ENCODE measurements at places on chromosomes 5 and 9.

GRCh38 chr9:109624896-109625295 is 126.8 kb upstream of the PTPN3 start:
- no peak overlapping the region for H3K4me3 ChIP-seq
- no peaks in the 10 kb centered on the region for H3K36me3 ChIP-seq
- no peaks in the 10 kb centered on the region for H3K4me1 ChIP-seq
- no peak for DNase-seq

- H3K4me1 ChIP-seq = no peaks in the 10 kb centered on the region
- no peaks in the 10 kb centered on the region for H3K36me3 ChIP-seq
- H3K4me3 ChIP-seq = no peak overlapping the region
- no peak for DNase-seq
These were observed 10.1 kb downstream of the SH3GL2 start for GRCh38 chr9:17588941-17589340.

DNA sequence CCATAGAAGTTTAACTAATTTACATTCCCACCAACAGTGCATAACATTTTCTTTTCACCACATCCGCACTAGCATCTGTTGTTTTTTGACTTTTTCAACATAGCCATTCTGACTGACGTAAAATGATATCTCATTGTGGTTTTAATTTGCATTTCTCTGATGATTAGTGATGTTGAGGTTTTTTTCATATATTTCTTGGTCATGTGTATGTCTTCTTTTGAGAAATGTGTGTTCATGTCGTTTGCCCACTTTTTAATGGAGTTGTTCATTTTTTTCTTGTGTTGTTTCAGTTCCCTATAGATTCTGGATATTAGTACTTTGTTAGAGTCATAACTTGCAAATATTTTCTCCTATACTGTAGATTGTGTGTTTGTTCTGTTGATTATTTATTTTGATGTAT is 163.4 kb downstream of the FER start:
- H3K27ac ChIP-seq = no peak overlapping the region
- H3K4me1 ChIP-seq = no peaks in the 10 kb centered on the region
- H3K4me3 ChIP-seq = no peak overlapping the region

- no peak overlapping the region for H3K27ac ChIP-seq
- no peaks in the 10 kb centered on the region for H3K4me1 ChIP-seq
- no peak overlapping the region for H3K4me3 ChIP-seq
- H3K36me3 ChIP-seq = no peaks in the 10 kb centered on the region
- DNase-seq = no peak
These were observed 478.6 kb downstream of the CCDC171 start for GRCh38 chr9:16031486-16031885.

DNA sequence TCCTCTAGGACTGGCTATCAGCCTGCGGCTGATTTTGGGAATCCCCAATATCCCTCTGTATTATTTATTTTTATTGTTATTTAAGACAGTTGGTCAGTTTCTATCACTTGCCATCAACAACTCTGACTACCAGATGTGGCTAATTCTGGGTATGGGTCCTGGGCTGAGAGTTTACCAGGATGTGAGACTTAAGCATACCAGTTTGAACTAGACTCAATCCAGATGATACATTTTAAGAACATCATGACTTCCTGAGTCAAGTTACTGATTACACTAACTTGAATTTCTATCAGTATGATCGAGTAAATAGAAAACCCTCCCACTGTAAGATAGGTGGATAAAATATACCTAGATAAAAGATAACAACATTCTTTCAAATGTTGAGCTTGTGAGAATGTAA is 634.0 kb downstream of the MAT2B start:
- H3K36me3 ChIP-seq = no peaks in the 10 kb centered on the region
- no peaks in the 10 kb centered on the region for H3K27me3 ChIP-seq
- H3K27ac ChIP-seq = no peak overlapping the region
- no peaks in the 10 kb centered on the region for H3K4me1 ChIP-seq
- no peak overlapping the region for H3K4me3 ChIP-seq
- DNase-seq = no peak

- no peak for DNase-seq
- H3K36me3 ChIP-seq = no peaks in the 10 kb centered on the region
- H3K4me1 ChIP-seq = no peaks in the 10 kb centered on the region
- H3K27me3 ChIP-seq = no peaks in the 10 kb centered on the region
- no peak overlapping the region for H3K27ac ChIP-seq
These were observed 124.9 kb downstream of the TTC39B start for GRCh38 chr9:15182101-15182551.

GRCh38 chr5:96501991-96502646 is 69.1 kb upstream of the PCSK1 start:
- H3K36me3 ChIP-seq = no peaks in the 10 kb centered on the region
- no peak overlapping the region for H3K27ac ChIP-seq

DNA sequence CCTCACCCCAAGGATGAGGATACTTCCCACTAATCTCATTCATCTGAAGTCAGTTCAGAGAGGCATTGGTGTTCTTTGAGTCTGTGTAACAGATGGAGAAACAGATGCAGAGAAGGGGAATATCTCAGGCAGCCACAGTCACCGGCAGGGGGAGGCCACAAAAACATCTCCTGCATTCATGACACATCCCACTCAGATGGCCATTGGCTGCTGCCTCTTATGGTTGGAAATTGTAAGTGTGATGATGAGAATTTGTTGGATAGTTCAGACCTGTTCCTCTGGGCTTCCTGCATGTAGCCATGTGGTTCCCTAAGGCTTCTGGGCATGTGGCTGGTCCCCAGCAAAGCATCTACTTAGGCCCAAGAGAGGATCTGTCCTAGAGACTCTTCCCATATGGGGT is 45.9 kb upstream of the GABRP start:
- no peaks in the 10 kb centered on the region for H3K4me1 ChIP-seq
- no peaks in the 10 kb centered on the region for H3K36me3 ChIP-seq
- no peak overlapping the region for H3K27ac ChIP-seq
- H3K4me3 ChIP-seq = no peak overlapping the region

GRCh38 chr5:139756971-139757370 is 38.6 kb upstream of the PSD2 start:
- H3K27ac ChIP-seq = no peak overlapping the region
- no peak for DNase-seq
- H3K36me3 ChIP-seq = no peaks in the 10 kb centered on the region

DNA sequence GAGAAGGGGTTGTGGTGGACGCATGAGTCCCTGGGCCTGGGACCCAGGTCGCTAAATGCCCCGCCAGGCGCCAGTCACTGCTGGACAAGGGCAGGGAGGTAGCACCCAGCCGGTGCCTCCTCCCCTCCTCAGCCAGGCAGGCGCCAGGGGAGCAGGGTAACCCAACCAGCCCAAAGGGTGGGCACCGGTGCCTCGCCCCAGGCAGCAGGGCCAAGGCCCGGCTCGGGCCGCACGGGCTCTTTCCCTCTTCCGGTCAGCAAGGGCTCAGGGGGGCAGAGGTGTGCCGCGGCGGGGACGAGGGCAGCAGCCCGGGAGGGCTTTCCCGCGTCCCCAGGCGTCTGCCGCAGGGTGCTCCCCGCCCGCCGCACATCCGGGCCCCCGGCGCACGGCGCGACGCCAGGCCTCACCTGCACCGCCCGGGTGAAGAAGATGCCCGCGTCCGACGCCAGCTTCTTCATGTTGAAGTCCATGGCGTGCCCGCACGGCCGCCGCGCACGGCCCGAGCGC is 393 bp downstream of the SH3GLB2 start:
- no peaks in the 10 kb centered on the region for H3K36me3 ChIP-seq
- peaks cover 26% of the 10 kb centered on the region for H3K4me1 ChIP-seq
- no peak for DNase-seq
- H3K27ac ChIP-seq = peak overlapping the region; percentile 88
- H3K27me3 ChIP-seq = no peaks in the 10 kb centered on the region

- no peak for DNase-seq
- no peaks in the 10 kb centered on the region for H3K36me3 ChIP-seq
- H3K27me3 ChIP-seq = no peaks in the 10 kb centered on the region
- no peak overlapping the region for H3K27ac ChIP-seq
- no peak overlapping the region for H3K4me3 ChIP-seq
These were observed 99.3 kb downstream of the AMBP start for GRCh38 chr9:113978725-113979342.

- no peaks in the 10 kb centered on the region for H3K36me3 ChIP-seq
- H3K27ac ChIP-seq = no peak overlapping the region
- no peak for DNase-seq
- H3K4me3 ChIP-seq = no peak overlapping the region
These were observed 99.8 kb upstream of the KLF9 start for GRCh38 chr9:70514273-70514672.

- H3K27ac ChIP-seq = no peak overlapping the region
- H3K27me3 ChIP-seq = no peaks in the 10 kb centered on the region
- no peak for DNase-seq
- no peaks in the 10 kb centered on the region for H3K4me1 ChIP-seq
- no peaks in the 10 kb centered on the region for H3K36me3 ChIP-seq
These were observed 8.1 kb downstream of the ARL15 start for GRCh38 chr5:54302267-54302687.

DNA sequence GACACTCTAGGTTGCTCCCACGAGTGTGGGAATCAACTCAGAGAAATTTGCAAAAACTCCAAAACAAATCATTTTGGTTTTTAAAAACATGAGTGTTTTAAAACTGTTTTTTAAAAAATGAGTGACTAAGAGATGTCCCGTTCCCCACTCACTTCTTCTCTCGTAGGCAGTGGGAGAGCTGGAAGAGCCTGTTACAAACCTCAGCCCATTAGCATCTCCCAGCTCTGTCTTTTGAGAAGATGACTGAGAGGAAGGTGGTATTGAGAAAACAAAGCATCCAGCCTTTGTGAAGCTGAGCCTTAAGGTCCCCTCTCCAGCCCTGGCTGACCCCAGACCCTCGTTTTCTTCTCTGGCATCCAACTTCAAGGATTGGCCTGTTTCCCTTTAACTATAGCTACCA is 4.7 kb upstream of the ANKRD33B start:
- no peaks in the 10 kb centered on the region for H3K27me3 ChIP-seq
- no peak overlapping the region for H3K27ac ChIP-seq
- H3K4me1 ChIP-seq = no peaks in the 10 kb centered on the region
- DNase-seq = no peak

- H3K27ac ChIP-seq = no peak overlapping the region
- no peak overlapping the region for H3K4me3 ChIP-seq
- no peaks in the 10 kb centered on the region for H3K27me3 ChIP-seq
- no peaks in the 10 kb centered on the region for H3K36me3 ChIP-seq
- no peak for DNase-seq
- peaks cover 7% of the 10 kb centered on the region for H3K4me1 ChIP-seq
These were observed 71.3 kb upstream of the FCN2 start for GRCh38 chr9:134809292-134809691.

DNA sequence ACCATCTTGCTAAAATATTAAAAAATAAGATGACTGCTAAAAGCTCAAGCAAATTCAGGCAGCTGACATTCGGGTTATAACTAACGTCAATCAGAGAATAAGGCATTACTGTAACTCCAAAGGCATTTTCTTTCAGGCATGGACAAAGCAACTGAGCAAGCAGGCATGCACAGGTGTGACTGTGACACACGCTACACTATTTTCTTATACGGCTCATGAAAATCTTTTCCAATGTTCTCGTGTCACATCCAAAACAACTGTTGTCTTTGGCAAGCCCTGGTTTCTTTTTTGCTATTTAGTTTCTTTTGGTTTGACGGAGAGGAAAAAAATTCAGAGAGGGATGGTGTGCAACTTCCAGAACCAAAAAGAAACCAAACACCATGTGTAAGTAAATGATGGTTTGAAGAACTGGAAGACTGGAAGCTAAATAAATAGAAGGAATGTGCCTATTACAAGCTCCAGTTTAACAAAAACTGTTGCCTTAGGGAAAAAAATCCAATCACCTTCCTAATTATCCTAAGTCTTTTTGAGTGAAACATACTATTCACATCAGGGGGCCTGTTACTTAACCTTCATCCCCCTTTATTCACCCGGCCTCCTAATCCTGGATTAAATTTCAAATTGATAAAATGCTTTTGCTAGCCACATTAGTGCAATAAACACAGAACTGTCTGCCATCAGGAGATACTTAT is 277.6 kb downstream of the PSAT1 start:
- no peaks in the 10 kb centered on the region for H3K27me3 ChIP-seq
- H3K4me3 ChIP-seq = no peak overlapping the region
- H3K27ac ChIP-seq = no peak overlapping the region
- DNase-seq = no peak
- H3K4me1 ChIP-seq = peaks cover 4% of the 10 kb centered on the region

- no peak for DNase-seq
- no peaks in the 10 kb centered on the region for H3K36me3 ChIP-seq
These were observed 406.4 kb downstream of the HTR1A start for GRCh38 chr5:63555874-63556273.

GRCh38 chr5:55370291-55370925 is 62.6 kb downstream of the MTREX start:
- no peaks in the 10 kb centered on the region for H3K27me3 ChIP-seq
- no peaks in the 10 kb centered on the region for H3K4me1 ChIP-seq
- no peak overlapping the region for H3K27ac ChIP-seq
- no peak for DNase-seq
- H3K4me3 ChIP-seq = no peak overlapping the region

- no peaks in the 10 kb centered on the region for H3K36me3 ChIP-seq
- peaks cover 7% of the 10 kb centered on the region for H3K4me1 ChIP-seq
These were observed 576.7 kb upstream of the ZNF462 start for GRCh38 chr9:106286249-106286648.

DNA sequence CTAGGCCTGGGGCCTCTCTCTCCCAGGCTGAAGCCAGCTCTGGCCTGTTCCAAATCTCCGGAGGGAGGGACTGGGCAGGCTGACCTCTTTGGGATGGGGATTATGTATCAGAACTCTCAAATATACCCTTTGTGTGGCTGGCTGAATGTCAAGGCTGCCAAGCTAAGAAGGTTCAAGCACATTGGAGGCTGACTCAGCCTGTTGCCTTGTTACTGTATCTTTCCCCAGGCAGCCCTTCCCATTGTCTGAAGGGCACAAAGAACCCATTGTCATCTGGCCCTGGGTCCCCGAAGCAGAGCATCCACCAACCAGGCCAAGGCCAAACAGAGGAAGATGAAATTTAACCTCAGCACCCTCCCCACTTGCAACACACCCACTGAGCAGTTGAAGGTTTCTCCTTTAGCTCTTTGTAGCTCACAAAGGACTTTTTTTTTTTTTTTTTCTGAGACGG is 7.3 kb upstream of the SPARC start:
- H3K4me1 ChIP-seq = peaks cover 34% of the 10 kb centered on the region
- H3K36me3 ChIP-seq = no peaks in the 10 kb centered on the region
- no peak for DNase-seq
- H3K4me3 ChIP-seq = no peak overlapping the region
- peak overlapping the region; percentile 63 for H3K27ac ChIP-seq

GRCh38 chr5:107381189-107381856 is 289.4 kb downstream of the EFNA5 start:
- peak overlapping the region; percentile 33 for H3K27ac ChIP-seq
- no peaks in the 10 kb centered on the region for H3K36me3 ChIP-seq
- no peaks in the 10 kb centered on the region for H3K27me3 ChIP-seq
- H3K4me1 ChIP-seq = peaks cover 12% of the 10 kb centered on the region
- peak; percentile 49 for DNase-seq
- no peak overlapping the region for H3K4me3 ChIP-seq

- no peak for DNase-seq
- no peak overlapping the region for H3K27ac ChIP-seq
- H3K4me3 ChIP-seq = no peak overlapping the region
These were observed 53.2 kb downstream of the TRIP13 start for GRCh38 chr5:945691-946551.

- no peak for DNase-seq
- no peaks in the 10 kb centered on the region for H3K27me3 ChIP-seq
- no peak overlapping the region for H3K4me3 ChIP-seq
- H3K27ac ChIP-seq = no peak overlapping the region
These were observed 295.8 kb downstream of the DEPDC1B start for GRCh38 chr5:60404171-60404570.

GRCh38 chr5:50751064-50751657 is 84.7 kb downstream of the PARP8 start:
- no peaks in the 10 kb centered on the region for H3K36me3 ChIP-seq
- no peak for DNase-seq
- no peak overlapping the region for H3K4me3 ChIP-seq
- no peaks in the 10 kb centered on the region for H3K4me1 ChIP-seq
- H3K27ac ChIP-seq = no peak overlapping the region
- H3K27me3 ChIP-seq = no peaks in the 10 kb centered on the region
